Right ventricle myocardium superior (tissue), 1 donor: ENCODE measurements at places on chromosomes 16 and 17. TPM values are rescaled to one million over a fixed set of nuclear protein-coding genes. Genes with fewer than 3 reads are reported as not detected.

CCL7 gene
- total RNA-seq: not detected

CMTM2 gene
- 0.46 TPM for total RNA-seq

P2RX1 gene
- 0.08 TPM for total RNA-seq

ACSM2A gene
- total RNA-seq: not detected

NPIPA8 gene
- not detected for total RNA-seq

CTRL gene
- total RNA-seq: 0.78 TPM
